ENCODE measurements at places on chromosomes 3 and 15. TPM values are rescaled to one million over a fixed set of nuclear protein-coding genes. Genes with fewer than 3 reads are reported as not detected.

The TLR9 gene
- total RNA-seq = not detected

The LRRC31 gene
- total RNA-seq = not detected

The SETD5 gene
- 65.2 TPM for total RNA-seq

The CYP8B1 gene
- not detected for total RNA-seq

The FANCD2OS gene
- not detected for total RNA-seq

The TRPM1 gene
- total RNA-seq = 0.03 TPM

The PLA2G4F gene
- total RNA-seq = not detected

The P3H2 gene
- 0.03 TPM for total RNA-seq

The ANKRD63 gene
- total RNA-seq = not detected

The GOLGA8R gene
- total RNA-seq = 0.69 TPM

The ZKSCAN7 gene
- total RNA-seq = 0.10 TPM

The ACAN gene
- total RNA-seq = 0.27 TPM

The SI gene
- total RNA-seq = not detected

The HRG gene
- not detected for total RNA-seq

The SEMA6D gene
- total RNA-seq = 0.35 TPM

The TRIM42 gene
- total RNA-seq = not detected

The CYP1A2 gene
- total RNA-seq = not detected

The GXYLT2 gene
- total RNA-seq = 8.0 TPM

The GOLGA8S gene
- not detected for total RNA-seq

The PLA2G4E gene
- 0.07 TPM for total RNA-seq

The MFGE8 gene
- total RNA-seq = 27.6 TPM

The GPR149 gene
- not detected for total RNA-seq

The TMC3 gene
- total RNA-seq = not detected

The IGDCC3 gene
- 0.19 TPM for total RNA-seq

The LYSMD2 gene
- total RNA-seq = 19.3 TPM

The APH1B gene
- total RNA-seq = 4.9 TPM

The FAM240A gene
- not detected for total RNA-seq

The PPP1R14D gene
- total RNA-seq = not detected

The CPNE9 gene
- total RNA-seq = not detected

The CHL1 gene
- total RNA-seq = not detected

The SLC12A1 gene
- total RNA-seq = not detected

The SERPINI2 gene
- not detected for total RNA-seq

The RUBCN gene
- total RNA-seq = 42.9 TPM

The RBMS3 gene
- 9.9 TPM for total RNA-seq

The P2RY12 gene
- total RNA-seq = not detected

The EPM2AIP1 gene
- total RNA-seq = 7.2 TPM

The CFAP100 gene
- not detected for total RNA-seq

The RTP3 gene
- total RNA-seq = not detected

The NMB gene
- total RNA-seq = 11.0 TPM

The C3orf85 gene
- total RNA-seq = not detected

The TMOD3 gene
- total RNA-seq = 41.1 TPM

The GPR171 gene
- not detected for total RNA-seq

The LRRIQ4 gene
- not detected for total RNA-seq

The ARHGAP11A gene
- total RNA-seq = 51.2 TPM

Data from HT1080 (cell line).